ENCODE measurements at places on chromosomes 13 and 19.

GRCh38 chr19:52520013-52520412, 7.5 kb upstream of the ZNF808 start:
- DNase-seq, result no peak

DNA sequence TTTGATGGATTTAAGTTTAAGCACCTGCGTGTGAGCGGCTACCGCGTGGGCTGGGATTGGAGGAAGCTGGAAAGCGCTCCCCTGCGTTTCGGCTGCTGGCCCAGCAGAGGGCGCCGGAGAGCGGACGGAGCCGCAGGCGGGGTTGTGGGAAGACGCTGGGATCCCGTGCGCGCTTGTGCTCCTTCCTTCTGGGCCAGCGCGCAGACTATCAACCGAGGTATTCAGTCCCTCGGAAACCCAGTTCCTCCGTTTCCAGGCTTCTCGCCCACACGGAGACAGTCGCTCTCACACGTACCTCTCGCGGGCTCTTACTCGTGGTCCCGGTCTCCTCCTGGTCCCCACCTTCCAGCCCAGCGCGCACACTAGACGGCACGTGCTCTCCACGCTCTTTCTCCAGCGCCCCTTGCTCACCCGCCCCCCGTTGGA, 28.8 kb downstream of the EPN1 start:
- no peak for DNase-seq

GRCh38 chr19:21130097-21130775, 11.6 kb upstream of the ZNF431 start:
- no peak for DNase-seq

DNA sequence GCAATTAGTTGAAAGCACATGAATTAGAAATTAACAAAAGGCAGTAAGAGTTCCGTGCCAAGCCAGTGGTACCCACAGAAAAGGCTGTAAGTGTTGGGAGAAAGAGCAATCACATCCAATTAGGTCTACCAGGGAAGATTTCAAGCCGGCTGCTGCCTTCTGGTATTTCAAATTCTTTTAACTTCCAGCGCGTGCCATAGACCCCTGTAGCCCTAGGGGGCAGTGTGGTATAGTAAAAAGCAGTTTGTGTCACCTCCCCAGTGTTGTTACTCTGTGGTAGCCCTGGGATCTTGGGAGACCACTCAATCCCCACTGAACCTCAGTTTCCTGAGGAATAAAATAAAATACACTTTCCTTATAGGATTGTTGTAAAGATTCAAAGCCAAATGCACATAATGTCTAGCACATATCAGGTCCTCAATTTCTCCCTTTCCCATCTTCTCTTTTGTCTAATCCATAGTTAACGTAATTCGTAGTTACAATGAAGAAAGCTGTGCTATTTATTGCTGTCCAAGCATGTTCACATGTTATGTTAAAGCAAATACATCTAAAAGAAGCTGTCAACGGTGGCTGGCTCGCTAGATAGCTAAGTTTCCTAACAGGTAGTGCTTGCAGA, 230.2 kb downstream of the TDRD3 start:
- peak; percentile 10 for DNase-seq

DNA sequence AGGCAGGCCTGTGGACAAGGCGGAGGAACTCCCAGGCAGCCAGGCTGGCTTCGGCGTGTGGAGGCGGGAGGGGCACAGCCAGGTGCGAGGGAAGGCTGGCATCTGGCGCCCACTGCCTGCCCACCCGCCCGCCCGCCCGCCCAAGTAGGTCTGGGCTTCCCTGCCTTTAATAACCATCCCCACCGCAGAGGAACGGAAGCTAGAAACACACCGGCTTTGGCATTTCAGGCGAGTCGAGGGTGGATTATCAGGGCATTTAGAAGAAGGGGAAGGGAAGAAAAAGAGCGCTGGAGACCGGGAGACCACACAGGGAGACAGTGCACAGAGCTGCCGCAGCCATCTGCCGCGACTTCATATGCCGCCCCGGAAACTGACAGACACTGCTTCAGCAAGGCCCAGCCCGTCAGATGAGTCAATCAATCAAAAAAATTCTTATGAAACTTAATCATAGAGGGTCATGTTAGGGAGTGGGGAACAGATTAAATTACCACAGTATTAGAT, 199.7 kb downstream of the TSHZ3 start:
- DNase-seq, result no peak

DNA sequence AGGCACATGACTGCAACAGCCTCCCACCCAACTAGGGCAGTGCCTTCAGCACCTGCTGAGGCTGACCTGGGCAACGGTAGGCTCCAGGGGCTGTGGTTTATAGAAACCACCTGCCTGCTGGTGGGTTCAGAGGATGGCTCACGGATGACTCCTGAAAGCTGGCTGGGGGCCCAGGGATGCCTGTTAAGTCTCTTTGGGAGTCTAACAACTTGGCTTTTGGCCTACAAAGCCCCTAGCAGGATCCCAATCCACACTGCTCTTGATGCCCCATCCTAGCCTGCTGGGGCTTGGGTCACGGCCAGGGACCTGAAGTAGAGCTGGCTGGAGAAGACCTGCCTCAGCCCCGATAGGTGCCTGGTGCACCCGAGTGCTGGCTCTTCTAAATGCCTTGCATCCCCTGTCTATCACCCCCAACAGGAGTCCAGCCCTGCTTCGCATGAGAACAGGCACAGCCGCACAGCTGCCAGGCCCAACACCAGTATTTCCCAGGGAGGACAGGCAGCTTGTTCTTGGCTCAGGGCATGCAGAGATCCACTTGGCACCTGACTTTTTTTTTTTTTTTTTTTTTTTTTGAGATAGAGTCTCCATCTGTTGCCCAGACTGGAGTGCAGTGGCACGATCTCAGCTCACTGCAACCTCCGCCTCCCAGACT, 9.1 kb upstream of the EPHX3 start:
- DNase-seq, result no peak

- peak; percentile 53 for DNase-seq
These were observed 496.7 kb downstream of the COG6 start for GRCh38 chr13:40152145-40152544.

GRCh38 chr19:19271828-19272599, 1.1 kb downstream of the TM6SF2 start:
- no peak for DNase-seq

DNA sequence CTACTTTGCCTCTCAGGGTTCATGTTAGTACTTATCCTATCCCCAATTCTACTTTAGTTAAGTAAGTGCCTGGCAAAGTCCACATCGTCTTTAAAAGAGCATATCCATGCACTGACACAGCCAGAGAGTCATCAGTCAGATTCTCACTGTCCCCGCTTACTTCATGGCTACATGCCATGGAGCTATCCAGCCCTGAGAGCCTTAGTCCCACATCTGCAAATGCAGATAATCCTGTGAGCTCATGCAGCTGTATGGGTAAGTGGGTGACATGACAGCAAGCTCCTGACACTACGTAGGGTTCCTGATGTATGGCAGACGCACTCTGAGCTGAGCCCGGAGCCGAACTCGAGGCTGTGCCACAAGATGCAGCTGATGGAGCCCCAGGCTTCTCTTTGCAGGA, 661.5 kb downstream of the LIG4 start:
- no peak for DNase-seq

- DNase-seq, result no peak
These were observed 7.5 kb downstream of the DOCK9 start for GRCh38 chr13:98970330-98970729.

DNA sequence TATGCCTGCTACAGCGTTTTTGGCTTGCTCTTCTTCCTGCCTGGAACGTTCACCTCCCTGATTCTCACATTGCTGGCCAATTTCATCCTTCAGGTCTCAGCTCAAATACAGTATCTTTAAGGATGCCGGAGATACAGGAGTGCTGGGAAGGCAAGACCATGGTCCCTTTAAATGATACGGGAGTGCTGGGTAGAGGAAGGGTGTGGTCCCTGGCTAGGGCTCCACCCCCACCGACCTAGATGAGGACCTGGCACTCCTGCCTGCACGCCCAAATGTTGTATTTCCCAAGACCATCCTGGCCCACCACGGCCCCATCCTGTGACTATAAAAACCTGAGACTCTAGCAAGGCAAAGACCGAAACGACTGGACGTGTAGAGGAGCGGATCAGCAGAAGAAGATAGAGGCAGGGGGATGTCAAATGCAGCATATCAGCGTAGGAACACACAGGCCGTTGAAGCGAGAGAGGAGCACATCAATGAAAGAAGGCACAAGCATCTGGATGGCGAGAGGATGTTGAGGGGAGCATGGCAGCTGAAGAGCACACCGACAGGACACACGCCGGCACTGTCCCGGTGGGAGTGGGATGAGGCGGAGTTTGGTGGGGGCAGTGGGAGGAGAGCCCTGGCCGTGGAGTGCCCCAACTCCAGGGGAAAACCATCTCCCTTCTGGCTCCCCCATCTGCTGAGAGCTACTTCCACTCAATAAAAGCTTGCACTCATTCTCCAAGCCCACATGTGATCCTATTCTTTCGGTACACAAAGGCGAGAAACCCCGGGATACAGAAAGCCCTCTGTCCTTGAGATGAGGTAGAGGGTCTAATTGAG, 74.0 kb downstream of the PCDH9 start:
- no peak for DNase-seq

DNA sequence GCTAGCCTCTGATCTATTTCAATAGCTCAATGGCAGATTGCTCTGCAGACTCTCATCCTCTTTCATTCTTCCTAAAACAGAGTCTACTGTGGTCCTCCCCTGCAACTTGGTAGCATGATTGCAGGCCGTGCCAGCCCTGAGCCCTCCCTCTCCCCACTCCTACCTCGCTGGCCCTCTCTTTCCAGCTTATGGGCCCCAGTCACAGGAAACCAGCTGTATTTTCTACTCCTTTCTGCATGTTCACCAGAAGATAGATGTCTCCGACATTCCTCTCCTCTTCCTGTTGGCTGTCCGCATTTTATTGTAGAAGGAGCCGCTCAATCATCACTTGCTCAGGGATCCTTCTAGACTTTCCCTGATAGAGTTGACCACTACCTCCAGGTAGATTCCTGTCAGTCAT, 50.2 kb downstream of the SERP2 start:
- no peak for DNase-seq

GRCh38 chr19:28221736-28222135, 991.2 kb downstream of the UQCRFS1 start:
- DNase-seq, result no peak

GRCh38 chr19:35739275-35740107, 2.8 kb downstream of the IGFLR1 start:
- no peak for DNase-seq

DNA sequence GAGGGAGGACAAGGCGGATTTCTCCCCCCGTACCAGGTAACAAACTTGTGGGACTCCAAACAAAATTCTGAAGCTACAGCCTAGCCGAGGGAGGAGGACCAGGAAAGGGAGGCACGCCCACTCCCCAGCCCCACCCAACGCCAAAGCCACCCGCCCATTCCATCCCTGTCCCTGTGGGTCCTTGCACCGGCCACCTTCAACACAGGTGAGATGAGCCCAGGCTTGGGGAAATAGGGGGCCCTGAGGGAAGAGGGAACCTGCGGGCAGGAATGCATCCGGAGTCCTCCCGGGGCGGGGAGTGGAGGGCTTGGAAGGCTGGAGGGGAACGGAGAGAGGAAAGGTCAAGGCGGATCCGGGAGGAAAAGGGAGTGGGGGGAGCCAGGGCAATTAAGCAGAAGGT, at the start of gene BEST2:
Gene BEST2 (plus strand): TSS at position 157 of the 400 bp plus-strand sequence. CDS start 802 bp downstream, outside the sequence.
- DNase-seq, result no peak

- peak; percentile 11 for DNase-seq
These were observed 425.7 kb downstream of the KLF12 start for GRCh38 chr13:73708393-73708985.

DNA sequence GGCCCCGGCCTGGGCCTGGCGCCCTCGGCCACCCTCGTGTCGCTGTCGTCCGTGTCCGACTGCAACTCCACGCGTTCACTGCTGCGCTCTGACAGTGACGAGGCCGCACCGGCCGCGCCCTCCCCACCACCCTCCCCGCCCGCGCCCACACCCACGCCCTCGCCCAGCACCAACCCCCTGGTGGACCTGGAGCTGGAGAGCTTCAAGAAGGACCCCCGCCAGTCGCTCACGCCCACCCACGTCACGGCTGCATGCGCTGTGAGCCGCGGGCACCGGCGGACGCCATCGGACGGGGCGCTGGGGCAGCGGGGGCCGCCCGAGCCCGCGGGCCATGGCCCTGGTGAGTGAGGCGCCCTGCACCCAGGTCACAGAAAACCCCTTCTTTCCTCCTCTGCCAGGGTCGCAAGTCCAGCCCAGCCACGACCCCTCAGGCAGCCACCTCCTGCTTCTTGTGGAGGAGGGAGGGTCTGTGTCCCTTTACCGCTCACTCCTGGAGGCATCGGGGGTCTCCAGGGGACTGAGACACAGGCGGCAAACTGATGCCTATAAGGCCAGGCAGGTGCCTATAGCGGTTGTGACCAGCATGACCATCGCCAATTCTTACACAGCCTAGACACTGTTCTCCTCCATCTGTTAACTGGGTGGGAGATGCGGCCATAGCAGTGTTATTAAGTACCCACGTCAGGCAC, 4.2 kb downstream of the TTC9B start:
- no peak for DNase-seq

DNA sequence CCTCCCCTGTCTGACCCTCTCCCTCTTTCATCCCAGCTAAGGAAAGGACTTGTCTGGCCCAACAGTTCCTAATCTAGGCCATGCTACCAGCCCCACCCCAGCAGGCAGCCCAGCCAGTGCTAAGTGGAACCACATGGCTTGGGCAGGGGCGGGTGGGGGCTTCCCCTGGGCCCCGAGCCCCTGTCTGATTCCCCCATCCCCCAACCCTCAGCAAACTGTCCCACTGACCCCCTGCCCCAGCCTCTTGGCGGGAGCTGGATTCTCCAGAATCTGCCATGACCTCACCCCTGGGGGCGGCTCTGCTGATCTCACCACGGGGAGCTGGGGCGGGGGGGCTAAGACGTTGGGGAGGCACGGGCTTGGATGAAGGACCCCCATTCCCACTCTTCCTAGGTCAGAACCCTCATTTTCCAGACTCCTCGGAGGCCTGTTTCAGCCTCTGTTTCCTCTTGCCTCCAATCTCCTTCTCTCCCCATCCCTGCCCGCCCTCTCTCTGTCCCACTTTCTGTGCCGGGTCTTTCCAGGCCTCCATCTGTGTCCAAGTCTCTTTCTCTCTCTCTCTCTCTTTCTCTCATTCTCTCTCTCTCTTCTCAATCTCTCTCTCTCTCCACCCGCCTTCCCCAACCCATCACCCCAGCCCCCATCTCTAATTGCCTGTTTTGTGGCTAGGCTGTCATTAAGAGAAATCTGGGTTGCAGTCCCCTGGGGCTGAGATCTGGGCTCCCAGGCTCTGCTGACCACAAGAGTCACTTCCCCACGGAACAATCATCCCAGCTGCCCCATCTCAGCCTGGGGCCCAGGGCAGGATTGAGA, 2.7 kb downstream of the COL5A3 start:
- no peak for DNase-seq

DNA sequence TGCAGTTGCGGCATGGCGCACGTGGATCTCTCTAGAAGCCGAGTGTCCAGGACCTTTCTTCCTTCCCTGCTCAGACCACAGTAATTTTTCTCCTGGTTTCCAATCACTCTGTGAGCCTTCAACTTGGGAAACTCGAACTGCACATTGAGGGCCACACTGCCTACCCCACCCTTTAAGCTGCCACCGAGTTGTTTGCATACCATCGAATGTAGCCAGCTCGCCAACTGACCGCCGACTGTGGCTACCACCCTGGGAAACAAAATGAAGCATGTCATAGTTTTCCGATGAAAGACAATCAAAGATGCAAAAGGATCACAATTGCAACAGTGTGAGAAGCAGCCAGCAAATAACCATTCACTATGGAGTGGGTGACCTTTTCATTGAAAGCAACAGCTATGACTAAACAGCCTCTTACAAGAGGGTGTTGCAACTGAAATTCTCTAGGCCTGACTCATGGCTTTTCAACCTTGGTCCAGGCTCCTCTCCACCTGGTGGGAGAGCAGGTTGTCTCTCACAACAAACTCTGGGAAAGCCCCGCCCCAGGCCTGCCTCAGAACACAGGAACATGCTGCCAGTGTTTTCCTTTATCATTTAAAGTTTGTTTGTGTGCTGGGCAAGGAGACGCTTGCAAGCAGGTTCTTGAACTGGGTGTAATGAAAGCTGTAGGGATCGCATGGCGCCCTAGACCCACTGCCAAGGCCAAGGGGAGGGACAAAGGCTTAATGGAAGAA, 141.7 kb upstream of the SERP2 start:
- DNase-seq, result peak; percentile 98

All from NCI-H226 (cell line).